Neural progenitor cell (in vitro differentiated cells): ENCODE measurements at places on chromosomes 7 and 10.

DNA sequence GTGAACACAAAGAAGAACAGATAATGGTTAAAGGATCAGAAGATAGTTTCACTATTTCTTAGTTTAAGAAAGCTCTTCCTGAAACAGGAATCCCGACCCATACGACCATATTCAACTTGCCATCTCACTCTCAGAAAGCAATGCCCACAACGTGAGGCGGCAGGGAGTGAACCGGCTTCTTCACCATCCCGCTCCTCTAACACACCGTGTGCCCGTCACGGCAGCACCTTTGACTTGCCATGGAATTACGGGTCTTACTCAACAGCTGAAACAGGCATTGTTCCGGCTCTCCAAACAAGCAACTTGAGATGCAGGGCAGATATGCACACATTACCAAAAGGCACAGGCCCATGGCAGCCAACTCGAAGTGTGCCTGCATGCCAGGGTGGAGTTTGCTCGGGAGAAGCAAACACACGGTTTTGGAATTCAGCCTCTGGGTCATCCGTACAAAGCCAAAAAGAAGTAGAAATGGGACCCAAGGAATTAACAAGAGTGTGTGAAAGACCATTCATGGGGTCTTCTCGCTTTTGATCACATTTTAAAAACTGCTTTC, 293.6 kb downstream of the DNAJB6 start:
- no peak for DNase-seq

DNA sequence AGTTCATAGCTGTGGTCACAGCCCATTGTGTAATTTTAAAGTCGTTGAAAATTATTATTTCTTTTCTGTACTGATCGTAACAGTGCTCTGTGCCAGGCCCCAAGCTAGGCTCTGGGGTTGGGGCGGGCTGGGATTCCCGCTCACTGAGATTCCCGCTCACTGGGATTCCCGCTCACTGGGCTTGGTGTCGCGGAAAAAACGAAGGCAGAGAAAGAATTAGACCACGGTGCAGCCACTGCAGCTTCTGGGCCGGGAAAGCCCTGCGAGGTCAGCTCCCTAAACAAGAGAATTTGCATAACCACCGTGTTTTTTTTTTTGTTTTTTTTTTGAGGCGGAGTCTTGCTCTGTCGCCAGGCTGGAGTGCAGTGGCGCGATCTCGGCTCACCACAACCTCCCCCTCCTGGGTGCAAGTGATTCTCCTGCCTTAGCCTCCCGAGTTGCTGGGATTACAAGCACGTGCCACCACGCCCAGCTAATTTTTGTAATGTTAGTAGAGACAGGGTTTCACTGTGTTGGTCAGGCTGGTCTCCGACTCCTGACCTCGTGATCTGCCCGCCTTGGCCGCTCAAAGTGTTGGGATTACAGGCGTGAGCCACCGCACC, 31.2 kb downstream of the FOXK1 start:
- DNase-seq: peak; percentile 40

- peak; percentile 1 for DNase-seq
Measured at GRCh38 chr10:124521429-124521871, 59.8 kb downstream of the LHPP start.

- no peak for DNase-seq
Measured at GRCh38 chr10:126640401-126640800, 30.1 kb downstream of the C10orf90 start.
